ENCODE measurements at places on chromosomes 7 and 10.

GRCh38 chr10:128912568-128913311, 554.3 kb upstream of the MGMT start:
- ATAC-seq: no peak

DNA sequence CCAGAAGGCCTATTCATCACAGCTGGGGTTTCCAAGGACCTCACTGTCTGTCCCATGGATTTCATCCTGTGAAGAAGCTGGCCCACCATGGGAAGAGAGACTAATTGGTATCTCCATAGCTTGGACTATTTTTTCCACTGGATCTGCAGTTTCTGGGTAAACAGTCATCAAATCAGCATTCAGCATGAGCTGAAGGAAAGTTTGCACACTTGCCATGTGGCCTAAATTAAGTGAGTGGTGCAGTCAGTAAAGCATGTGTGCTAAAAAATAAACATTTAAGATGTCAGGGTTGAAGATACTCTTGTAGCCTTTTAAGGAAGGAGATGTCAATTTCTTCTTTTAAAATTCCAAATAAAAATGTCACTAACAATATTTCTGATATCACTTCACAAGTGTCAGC, 381.1 kb upstream of the ZMIZ1 start:
- no peak for ATAC-seq

DNA sequence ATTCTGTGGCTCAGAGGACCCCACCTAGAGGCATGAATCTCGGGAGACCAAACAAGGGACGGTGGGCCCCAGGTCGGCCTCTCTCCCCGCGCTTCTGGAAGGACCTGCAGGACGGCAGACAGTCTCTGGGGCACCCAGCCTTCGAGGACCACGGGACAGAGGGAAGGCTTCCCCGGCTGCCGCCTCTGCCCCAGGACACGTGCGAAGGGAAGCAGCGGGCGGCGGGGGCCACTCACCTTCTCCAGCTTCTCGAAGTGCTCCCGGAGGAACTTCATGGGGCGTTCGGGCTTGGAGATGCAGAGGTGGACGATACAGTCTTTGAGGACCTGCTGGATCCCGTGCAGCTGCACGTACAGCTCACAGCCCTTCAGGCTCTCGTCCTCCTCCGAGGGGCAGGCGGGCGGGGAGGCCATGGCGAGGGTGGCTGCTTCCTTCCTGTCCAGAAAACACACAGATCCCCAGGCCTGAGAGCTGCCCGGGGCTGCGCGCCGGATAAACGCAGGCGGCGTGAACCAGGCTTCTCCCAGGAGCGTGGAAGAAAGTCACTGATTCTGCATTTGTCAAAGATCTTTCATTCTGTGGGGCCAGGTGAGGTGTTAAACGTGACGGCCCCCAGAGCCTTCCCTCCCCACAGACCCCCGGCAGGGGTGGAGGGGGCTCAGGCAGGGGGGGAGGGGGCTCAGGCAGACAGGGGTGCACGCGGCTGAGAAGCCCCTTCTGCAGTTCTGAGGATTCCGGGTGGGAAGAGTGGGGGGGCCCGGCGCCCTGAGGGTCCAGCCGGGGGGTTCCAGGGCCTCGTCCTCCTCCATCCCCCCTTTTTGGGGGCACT, 15.2 kb upstream of the DNAAF5 start:
- no peak for ATAC-seq

- ATAC-seq: peak; percentile 35
Observed at GRCh38 chr7:34612661-34613060, 45.4 kb upstream of the NPSR1 start.

DNA sequence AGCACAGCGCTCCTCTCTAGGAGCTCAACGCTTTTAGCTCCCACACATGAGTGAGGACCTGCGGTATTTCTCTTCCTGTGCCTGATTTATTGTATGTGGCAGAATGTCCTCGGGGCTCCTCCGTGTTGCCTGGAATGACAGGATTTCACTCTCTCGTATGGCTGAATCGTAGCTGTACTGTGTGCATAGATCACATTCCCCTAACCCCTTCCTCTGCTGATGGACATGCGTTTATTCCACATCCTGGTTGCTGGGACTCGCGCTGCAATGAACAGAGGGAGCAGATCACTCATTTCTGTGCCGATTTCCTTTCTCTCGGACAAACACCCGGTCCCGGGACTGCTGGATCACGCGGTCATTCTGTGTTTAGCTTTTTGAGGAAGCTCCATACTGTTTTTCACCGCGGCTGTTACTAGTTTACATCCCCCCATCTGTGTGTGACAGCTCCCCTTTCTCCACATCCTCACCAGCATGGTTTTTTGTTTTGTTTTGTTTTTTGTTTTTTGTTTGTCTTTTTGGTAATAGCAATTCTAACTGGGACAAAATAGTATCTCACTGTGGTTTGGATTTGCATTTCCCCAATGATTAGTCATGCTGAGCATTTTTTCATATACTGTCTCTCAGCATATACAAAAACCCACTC, 76.3 kb downstream of the FOXL3 start:
- ATAC-seq: peak; percentile 68

- no peak for ATAC-seq
Observed at GRCh38 chr7:24216576-24217125, 67.3 kb upstream of the NPY start.

- no peak for ATAC-seq
Observed at GRCh38 chr10:99531026-99531695, 1.6 kb upstream of the NKX2-3 start.

GRCh38 chr7:137434946-137435345, 91.4 kb upstream of the PTN start:
- ATAC-seq: no peak

- ATAC-seq: no peak
Observed at GRCh38 chr7:70634071-70634470, 497.9 kb upstream of the GALNT17 start.

DNA sequence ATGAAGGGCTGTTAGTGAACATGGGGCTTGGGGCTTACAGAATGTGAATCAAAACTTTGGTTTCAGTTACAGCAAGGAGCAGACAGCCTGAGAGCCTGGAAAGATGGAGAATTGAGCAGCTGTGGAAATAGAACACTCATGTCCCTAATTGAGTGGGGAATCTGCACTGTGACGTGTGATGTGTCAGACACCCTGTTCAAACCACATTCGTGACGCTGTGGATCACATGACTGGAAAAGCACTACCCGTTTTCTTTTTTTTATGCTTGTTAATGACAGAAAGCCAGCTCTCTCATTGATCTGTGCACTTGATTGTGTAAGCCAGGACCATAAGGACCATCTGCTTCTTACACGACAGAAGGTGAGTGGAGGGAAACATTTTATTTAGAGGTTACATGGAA, 15.1 kb upstream of the TBX20 start:
- no peak for ATAC-seq

GRCh38 chr7:18241543-18242231, 214.0 kb upstream of the PRPS1L1 start:
- ATAC-seq: peak; percentile 30

- no peak for ATAC-seq
Observed at GRCh38 chr10:3139216-3139910, 33.2 kb downstream of the PITRM1 start.

DNA sequence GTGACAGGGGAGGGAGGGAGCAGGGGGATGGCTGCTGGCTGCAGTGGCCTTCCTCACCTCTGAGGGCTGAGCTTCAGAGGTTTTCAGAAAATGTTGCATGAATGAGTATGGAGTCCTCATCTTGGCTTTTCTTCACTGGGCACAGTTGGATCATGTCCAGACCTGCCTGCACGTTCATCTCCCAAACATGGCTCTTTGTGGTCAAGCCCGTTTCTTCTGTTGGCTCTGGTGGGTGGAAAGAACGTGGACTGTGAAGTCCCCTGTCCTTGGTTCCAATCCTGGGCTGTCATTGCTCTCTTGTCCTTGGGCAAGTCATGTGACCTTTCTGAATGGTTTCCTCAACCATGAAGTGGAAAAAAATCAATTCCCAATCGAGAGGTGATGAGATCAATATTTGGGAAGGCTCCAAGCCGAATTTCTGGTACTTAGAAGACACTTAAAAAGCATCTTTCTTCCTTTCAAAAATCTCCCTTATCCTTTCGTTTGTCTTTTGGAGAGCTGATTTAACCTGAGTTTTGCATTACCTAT, 34.5 kb downstream of the TSPAN14 start:
- ATAC-seq: no peak

DNA sequence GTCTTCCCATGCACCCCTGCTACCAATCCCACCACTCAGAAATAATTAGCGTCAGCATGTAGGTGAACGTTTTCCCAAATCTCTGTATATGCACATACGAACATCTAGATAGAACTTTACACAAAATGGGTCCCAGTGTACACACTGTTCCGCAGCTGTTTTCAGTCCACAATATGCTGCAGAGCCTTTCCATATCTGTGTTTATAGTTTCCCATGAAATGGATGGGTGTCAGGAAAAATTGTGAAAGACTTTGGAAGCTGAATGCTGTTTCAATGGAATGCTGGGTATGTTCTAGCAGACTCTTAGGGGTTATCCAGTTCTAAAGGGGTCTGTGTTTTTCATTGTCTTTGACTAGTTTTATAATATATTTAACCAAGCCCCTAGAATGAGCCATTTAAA, 13.8 kb downstream of the GRK5 start:
- ATAC-seq: no peak

DNA sequence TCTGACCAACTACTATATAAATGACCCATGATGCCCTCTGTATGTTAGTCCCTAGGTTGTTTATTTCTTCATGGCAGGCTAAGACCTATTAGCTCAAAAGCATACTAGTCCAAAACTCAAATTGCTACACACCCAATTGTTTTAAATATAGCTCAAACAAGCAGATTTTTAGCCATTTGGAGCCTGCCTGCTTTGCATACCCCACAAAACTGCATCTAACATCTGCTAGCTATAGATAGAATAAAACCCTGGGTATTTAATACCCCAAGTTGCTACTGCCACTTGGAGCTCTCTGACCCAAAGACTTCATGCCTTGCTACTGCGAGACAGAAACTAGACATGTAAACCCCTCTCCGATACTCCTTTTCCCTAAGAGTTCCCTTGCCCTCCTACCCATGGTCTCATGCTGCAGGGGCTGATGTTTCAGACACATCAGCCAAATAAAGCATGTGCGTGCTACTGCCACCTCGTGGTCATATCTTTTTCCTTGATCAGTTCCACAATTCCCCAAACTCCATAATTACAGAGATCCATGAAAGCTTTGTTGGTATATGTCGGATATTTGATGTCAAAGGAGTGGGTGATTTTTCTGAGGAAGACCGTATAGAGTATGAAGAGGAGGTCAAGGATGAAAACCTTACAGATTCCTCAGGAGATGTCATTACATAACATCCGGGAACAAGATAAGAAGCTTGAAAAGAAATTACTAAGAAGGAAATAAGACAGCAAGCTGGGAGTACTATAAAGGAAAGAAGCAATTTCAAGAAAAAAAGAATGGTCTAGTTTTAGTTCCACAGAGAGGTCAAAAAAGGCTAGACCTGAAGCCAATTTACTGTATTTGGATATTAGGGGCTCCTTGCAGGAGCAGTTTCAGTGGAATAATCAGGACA, 386.6 kb downstream of the SH2D4B start:
- ATAC-seq: no peak

- ATAC-seq: peak; percentile 95
Observed at GRCh38 chr7:82049891-82050533, 280.2 kb upstream of the HGF start.

GRCh38 chr7:80542398-80542797, 30.5 kb upstream of the GNAT3 start:
- peak; percentile 91 for ATAC-seq

- no peak for ATAC-seq
Observed at GRCh38 chr10:132131581-132132420, 54.9 kb upstream of the DPYSL4 start.

DNA sequence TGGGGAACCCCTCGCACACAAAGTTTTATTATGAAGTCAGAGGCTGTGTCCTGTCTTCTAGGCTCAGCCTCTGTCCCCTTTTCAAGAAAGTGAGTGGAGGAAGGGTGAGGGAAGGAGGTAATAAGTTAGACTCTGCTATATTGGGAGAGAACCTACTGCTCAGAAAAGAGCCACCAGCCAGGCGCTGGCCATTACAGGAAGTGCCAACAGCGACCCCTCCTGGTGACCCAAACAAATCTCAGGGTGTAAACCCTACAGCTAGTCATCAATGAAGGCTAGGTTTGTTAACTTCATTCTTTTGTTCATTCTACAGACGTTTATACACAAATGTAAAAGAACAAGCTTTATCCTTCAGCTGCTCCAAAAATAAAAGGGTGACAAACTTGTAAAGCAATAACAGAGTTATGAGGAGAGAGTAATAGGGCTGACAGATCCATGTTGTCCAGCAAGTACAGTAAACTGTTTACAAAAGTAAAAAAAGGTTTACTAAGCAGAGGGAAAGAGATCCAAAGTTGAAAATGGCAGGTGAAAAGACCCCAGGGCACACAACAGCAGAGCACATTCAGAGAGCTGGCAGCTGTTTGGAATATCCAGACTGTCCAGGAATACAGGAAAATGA, 82.7 kb downstream of the FAM204A start:
- ATAC-seq: peak; percentile 84

DNA sequence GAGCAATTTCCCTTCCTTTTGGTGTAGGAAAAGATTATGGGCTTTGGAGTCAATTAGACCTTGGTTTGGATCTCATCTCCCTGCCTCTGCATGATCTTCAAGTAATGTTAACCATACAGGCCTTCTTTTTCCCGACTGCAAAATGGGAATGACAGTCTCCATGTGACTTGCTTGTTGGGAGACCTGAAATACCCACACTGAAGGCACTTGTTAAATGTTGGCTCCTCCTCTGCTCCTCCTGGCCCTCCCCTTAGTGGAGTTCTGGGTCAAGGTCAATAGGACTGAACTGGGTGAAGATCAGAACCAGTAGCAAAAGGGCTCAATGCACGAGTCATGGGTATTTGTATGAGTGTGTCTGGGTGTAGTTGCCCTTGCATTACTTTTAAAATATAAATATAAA, 179.4 kb upstream of the PRR15 start:
- no peak for ATAC-seq

DNA sequence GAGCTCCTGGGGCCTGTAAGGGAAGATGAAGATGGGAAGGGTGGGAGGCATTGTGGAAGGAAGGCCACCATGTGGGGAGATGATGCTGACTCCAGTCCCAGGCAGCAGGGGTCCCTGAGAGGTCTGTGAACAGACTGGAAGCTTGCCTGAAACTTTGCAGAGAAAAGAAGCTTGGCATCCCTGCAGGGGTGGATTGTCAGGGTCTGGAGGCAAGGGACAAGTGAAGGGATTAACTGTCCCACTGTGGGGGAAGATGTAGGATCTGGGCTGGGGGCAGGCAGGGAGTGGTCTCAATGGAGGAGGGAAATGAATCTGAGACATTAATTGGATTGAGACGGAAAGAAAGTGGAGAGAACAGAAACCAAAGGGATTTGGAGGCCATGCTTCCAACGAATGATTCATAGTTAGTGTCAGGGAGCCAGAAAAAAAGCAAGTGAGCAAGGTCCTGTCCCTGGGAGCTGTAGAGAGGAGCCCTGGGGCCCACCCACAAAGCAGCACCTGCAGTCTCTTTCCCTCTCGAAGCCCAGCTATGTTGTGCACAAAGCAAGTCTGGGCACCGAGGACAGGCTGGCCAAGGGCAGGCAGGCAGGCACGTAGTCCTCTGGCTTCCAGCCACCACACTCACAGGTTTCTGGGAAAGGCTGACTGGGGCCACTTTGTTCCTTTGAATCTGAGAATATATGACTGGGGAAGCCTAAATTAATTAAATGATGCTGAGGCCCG, 4.7 kb upstream of the SLC18A3 start:
- peak; percentile 53 for ATAC-seq

Measured in SK-N-SH treated with all-trans-retinoic acid at 6 μM for 48 hours (cell line).